ENCODE measurements at places on chromosomes 7 and 10.
A peak's percentile ranks its signal among the peaks of the same experiment; 100 is the strongest.

DNA sequence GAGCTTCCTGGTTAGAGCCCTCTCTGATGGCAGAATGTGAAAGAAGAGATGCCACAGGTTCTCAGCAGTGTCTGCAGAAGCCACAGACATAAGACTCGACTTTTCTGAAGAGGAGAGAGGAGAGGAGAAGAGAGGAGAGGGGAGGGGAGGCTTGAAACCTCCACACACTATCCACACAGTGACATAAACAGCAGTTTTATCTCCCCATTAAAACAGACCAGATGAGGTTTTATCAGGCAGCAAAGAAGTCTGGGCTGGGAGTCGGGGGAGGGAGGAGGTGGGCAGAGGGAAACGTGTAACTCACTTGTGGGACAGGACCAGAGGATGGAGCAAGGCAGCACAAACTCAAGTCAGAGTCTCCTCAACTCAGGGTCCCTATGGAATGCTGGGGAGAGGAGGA lies 76.5 kb downstream of the XPNPEP1 start:
- no peak for DNase-seq

- DNase-seq: no peak
These were observed 86.1 kb upstream of the PCBD1 start for GRCh38 chr10:70974351-70974901.

DNA sequence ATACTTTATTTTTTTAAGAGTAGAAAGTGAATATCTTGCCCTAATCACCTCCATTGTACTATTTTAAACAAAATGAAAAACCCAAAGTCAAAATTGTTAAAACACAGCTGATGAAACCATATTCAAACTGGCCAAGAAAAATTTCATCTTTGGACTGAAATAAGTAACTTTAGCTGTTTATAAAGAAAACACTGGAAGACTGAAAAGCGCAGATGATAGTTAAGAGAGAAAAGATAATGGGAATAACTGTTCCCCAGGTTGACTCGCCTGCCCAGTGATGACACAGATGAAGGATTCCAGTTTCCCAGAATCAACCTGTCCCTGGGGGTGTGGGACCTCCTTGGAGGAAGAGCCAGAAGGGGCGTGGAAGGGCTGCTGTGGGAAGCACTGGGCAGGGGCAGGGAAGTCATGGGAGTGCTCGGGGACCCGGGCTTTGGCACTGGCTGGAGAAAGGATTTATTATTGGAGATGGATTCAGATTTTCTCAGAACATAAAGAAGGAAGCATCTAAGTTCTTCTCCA lies 43.1 kb downstream of the DENND2A start:
- DNase-seq: no peak

DNA sequence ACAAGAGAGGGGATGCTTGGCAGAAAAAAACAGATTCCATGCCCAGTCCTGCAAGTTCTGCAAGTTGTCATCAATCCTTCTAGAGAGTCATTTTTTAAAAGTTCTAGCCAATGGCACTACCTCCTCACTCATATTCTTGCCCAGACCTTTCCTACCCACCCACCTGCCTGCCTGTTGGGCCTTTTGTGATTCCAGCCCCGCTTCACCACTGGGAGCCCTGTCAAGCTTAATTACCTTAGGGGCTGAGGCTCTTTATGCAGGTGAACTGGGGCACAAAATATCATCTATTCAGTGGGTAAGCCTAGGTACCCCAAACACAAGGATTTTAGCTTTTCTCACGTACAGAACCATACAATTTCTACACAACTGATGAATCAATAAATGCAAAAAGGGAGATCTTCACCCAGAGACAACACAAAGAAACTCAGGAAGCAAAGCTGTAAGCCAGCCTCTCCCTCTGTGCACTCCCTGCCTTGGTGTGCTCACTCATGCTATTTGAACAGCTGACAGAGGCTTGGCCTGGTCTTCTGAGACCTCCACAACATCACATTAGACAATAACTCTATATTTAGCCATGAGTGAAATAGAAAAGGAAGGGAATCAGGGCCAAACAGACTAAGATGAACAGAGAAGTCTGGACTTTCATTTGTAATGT lies 222.6 kb downstream of the HTR7 start:
- no peak for DNase-seq

DNA sequence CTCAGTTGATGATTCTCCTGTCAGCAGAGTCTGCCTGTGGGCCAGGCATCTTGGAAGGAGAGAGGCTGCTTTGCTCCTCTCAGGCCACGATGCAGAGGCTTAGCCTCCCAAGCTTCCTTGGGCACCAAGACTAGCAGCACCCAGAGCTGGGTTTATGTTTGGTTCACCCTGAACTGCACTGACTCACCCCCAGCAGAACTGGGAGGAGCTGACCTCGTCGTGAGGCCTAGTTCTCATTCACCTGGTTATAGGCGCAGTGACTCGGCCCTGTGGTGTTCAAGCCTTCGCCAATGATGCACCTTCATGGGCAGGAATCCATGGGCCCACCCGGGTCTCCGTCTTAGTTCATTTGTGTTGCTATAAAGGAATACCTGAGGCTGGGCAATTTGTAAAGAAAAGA lies 122.0 kb upstream of the ZNF438 start:
- DNase-seq: no peak

- DNase-seq: no peak
These were observed 115.5 kb downstream of the TAF3 start for GRCh38 chr10:7933757-7934156.

- DNase-seq: no peak
These were observed 205.5 kb upstream of the SEMA3D start for GRCh38 chr7:85392326-85392725.

DNA sequence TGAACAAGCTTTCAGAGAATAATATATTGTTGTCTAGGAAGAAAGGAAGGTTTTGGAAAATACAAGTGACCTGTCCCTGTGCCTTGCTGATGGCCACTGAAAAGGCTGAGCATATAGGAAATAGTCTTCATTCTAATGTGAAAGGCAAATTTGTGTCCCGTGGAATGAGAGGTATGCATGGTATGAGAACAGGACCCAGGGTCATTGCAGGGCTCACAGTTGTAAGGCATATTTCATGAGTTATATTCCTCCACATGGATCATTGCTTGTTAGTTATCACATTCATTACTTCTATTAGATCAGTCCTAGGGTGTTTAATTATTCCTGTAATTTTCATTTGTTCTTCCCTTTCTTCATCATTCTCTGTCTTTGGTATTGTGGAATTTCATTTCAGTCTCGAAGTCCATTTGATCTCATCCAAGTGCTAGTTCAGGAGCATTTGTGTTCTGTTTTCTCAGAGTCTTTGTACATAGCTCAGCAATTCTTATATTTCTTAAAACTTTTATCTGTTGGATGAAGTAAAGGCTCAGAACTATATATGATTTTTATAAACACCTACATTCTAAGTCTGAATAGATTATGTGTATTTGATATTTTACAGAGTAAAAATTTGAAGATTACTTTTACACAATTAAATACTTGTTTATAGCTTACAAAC lies 39.4 kb upstream of the ARHGAP21 start:
- DNase-seq: no peak

DNA sequence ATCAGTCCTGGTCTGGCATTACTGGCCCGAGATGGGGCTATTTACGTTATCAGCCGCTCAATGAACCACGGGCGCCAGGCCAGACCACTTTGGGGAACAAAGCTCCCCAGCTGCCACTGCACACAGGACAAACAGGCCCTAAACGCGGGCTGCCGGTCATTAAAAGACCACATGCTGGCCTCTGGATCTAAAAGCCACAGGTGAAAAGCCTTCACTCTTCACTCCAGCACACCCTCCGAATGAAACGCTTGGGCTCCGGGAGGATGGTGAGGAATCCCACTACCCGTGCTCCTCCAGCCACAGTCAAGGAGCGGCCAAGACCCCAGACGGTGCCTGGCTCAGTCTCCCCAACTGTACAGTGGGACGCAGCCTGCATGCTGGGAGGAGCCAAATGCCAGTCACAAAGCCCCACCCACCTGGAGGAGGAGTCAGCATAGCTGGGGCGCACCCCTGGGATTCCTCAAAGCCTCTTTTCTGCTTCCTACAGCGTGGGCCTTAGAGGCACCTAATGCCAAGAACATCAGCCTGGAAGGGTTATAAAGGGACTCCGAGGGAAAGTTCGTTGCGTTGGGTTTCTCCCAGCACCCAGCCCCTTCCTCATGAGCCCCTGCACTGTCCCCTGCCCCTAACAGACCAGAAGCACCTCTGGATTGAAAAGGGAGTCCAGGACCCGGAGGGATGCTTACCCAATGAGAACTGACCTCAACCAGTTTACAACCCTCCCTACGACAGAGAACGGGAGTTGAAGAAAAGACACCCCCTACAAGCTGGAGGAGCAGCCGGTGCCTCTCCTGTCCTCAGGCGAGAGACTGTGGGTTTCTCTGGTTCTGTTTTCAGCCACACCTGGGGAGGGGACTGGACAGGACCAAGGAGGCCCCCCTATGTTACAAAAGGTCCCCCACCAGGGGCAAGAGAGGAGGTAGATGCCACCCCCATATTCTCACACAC lies 4.7 kb downstream of the PDGFA start:
- no peak for DNase-seq

- no peak for DNase-seq
These were observed 248.9 kb downstream of the EXOC4 start for GRCh38 chr7:133501771-133502170.

GRCh38 chr10:119006451-119007210 lies 22.9 kb upstream of the NANOS1 start:
- no peak for DNase-seq

DNA sequence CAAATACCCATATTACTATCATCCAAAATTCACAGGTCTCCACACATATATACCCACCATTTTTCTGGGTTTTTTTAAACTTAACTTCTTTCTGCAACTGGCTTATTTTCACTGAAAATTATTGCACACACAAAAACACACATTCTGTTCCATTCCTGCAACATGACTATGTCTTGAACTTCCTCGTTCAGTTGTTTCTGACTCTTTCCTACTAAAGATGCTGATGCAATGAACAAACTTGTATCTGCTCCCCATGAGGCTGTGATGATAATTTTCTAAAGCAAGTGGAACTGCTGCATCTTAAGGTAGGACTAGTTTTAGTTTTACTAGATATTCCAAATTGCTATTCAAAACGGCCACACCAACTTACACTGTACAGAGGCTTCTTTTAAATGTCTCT lies 77.7 kb downstream of the OSBPL3 start:
- no peak for DNase-seq

DNA sequence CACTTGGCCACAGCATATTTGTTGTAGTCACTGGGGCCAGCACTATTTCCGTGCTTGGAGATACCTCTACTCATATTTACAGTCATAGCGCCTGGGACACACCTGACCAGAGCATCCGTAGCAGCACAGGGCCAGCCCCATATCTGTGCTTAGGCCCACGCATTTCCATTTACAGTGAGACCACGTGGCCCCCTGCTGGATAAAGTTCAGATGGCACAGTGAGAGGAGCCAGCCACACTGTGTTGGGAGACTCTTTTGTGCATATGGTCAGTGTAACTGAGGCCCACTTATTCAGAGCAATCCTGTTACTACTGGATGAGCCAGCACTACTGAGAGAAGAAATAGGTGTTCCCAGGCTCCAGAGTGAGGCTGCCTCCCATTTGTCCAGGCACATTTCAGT lies 455.3 kb downstream of the REEP3 start:
- DNase-seq: peak; percentile 75

- DNase-seq: no peak
These were observed 624.5 kb downstream of the PARD3 start for GRCh38 chr10:34190580-34190979.
